ENCODE measurements at places on chromosomes 7 and 10.

GRCh38 chr10:16954280-16955030 is 137.2 kb upstream of the RSU1 start:
- DNase-seq, result no peak

- no peak for DNase-seq
Observed at GRCh38 chr7:99120916-99121315, 23.0 kb downstream of the SMURF1 start.

GRCh38 chr7:134766779-134767519 is 12.5 kb upstream of the CALD1 start:
- DNase-seq, result no peak

DNA sequence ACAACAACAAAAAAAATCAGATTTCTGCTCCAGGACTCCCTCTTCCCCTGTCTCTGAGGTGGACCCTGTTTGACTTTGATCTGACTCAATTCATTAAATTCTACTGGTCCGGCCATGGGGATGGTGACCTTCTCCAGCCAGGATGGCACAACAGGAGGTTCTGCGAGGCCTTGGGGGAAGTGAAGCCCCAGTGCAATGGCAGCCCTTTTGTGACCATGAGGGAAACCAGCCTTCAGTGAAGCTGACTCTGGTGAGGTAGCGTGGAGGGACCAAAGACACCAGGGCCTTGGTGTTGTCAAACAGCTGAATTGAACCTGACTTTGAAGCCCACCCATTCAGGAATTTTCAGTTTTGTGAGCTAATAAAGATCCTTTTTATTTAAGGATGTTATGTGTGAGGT is 44.5 kb downstream of the NPTX2 start:
- no peak for DNase-seq

DNA sequence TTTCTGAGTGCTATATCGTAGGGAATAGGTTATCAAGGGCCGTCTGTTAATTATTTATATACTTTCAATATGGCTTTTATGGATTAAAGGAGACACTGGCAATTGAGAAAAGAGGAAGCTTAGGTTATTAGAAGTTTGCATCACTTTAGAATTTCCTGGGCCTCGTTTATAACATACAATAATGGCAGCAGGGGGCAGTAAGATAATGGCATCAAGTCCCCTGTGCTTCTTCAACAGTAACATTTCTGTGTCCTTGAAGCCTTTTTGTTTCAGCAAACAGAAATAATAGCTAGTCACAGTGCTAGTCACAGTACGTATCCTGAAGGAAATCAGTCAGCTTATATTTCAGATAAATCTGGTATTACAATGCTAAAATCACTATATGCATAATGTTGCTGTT is 41.9 kb downstream of the SPAM1 start:
- no peak for DNase-seq

DNA sequence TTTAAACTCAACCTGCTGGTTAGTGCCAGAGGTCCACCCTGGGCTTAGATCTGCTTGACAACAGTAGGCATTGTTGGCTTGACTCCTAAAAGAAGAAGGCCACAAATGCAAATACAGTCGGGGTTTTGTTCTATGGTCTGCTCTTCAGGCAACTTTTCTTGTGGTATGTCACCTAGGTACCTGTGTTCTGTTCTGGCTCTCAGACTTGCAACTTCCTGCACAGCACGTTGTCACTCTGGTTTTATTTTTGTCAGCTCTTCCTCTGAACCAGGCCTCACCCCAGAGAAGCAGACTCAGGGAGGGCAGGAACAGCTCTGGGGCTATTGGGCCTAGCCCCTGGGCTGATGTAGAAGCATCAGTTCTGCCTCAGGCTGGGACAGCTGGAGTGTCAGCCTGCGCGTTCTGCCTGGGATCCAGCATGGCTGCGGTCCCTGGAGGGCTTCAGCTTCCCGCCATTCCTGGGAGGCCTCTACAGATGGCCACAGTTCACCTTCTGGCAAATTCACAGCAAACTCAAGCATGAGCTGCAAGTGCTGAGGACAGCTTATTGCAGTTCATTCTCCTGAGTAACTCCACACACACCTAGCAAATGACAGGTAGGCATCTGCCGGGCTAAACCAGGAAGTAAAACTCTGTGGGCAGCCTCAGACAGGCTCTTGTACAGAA is 11.0 kb upstream of the PDCD4 start:
- no peak for DNase-seq

DNA sequence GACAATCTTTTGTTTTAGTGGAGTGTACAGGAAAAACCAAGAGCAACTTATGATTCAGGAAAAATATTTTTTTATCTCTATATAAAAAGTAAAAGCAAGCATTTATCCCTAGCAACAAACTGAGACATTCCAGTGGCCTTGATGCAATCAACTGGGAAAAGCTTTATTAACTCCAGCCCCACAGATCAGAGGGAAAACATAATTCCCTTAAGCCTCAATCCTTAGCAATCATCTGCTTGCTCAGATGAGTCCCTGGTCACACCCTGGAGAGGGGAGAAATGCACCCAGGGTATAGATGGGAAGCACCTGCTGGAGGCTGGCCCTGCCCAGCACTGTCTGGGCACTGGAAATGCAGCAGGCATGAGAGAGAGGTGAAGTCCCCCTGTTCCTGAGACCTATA is 636.6 kb downstream of the TNS3 start:
- no peak for DNase-seq

- DNase-seq, result no peak
Observed at GRCh38 chr10:61791216-61791615, 110.3 kb upstream of the ARID5B start.

DNA sequence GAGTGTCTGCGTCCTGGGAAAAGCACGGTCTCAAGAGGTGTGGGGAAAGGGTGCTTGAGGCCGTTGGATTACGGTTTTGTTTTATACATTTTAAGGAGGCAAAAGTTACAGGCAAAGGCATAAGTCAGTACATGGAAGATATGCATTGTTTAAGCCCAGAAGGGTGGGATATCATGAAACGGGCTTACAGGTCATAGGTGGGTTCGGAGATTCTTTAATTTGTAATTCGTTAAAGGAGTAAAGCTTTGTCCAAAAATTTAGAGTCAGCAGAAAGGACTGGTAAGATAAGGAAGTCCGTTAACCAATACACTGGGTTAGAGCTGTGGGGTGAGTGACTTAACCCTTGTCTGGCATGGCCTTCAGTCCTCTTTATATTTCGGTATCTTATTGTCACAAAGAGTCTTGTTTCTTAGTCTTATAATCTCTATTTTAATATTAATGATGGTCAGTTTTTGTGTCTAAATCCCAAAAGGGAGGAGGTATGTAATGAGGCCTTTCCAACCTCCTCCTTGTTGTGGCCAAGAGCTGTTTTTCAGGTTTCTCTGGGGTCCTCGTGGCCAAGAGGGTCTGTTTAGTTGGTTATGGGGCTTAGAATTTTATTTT is 12.7 kb downstream of the TSPAN14 start:
- no peak for DNase-seq

DNA sequence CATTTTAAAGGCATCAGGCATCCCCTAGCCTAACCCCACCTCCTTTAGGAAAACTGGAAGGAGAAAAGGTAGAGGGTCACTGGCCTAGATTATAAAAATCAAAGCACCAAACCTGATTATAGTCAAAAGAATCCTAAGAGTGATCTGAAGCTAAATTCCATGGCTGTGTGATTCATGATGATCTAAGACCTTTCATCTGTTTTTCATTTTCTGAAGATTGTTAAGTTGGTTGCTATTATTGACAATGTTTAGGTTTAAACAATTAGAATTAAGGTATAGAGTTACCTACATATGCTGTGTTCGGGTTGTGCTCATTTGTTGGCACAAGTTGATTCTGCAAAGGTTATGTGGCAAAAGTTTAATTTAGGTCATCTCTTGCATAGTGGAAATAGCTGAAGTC is 148.7 kb downstream of the BICC1 start:
- no peak for DNase-seq

DNA sequence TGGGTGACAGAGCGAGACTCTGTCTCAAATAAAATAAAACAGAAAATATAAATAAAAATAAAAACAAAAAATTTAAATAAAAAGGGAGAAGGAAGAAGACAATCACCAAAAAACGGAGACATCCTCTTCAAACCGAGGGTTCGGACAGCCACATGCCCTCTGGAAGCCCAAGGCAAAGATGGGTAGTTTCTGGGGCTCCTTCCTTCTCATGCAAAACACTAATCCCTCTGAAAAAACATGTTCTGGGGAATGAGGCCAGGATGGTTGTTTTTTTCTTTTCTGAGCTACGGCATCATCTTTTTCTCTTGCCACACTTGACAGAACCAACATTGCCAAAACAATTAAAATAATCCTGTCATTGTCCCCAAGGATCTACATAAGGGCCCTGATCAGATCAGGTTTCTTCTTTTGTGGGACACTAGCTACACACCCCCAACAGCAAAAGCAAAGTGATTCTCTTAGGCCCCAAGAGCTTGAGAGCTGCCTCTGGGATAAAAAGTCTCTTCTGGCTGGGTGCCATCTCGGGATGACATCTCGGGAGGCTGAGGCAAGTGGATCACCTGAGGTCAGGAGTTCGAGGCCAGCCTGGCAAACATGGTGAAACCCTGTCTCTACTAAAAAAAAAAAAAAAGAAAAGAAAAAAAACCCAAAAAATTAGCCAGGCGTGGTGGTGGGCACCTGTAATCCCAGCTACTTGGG is 14.2 kb upstream of the POR start:
- DNase-seq, result no peak

DNA sequence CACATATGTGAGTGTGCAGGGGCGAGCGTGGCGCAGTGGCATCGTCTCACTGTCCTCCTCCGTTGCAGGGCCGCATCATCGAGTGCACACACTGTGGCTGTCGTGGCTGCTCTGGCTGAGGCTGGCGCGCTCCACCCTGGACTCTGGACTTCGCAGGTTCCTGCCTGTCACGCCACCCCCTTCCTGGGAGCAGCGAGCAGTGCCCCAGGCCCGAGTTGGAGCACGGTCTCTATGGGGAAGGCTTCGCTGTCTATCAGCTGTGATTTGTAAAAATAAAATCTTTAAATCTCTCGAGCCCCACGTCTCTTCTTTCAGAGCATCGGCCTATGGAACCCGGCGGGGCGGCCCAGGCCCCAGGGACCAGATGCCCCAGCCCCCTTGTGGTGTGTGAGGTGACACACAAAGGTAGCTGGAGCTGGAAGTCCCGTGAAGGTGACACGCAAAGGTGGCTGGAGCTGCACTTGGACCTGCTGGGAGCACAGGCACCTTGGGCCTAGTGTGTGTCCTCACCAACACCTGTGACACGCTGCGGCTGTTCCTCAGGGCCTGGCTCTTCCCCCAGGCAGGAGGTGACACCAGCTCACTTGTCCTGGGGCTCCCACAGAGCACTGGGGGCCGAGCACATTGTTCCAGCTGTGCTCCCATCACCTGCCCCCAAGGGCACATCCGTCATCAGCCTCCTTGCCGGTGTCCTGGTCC is 10.7 kb downstream of the BUD31 start:
- DNase-seq, result no peak

DNA sequence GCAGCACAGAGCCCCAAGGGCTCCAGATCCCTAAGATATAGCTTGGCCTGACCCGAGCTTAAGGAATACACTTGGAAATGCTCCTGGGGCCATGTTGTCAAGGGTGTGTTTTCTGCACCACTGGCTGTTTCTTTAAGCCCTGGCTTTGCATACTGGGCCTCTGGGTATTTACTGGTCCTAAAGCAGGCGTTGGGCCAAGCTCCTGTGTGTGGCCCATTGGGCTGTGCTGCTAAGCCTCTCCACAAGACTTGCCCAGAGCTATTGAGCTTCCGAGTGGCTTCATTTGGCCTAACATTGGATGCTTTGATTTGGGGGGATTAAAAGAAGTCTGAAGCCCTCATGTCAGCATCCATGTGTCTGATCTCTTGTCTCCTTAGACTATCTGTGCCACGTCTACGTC is 5.2 kb downstream of the YKT6 start:
- no peak for DNase-seq

GRCh38 chr7:42071372-42072261 is 165.4 kb downstream of the GLI3 start:
- DNase-seq, result no peak

- no peak for DNase-seq
Observed at GRCh38 chr7:16963044-16963443, 81.3 kb upstream of the AGR3 start.

- DNase-seq, result no peak
Observed at GRCh38 chr10:62795100-62795499, 9.4 kb upstream of the ADO start.

GRCh38 chr7:102432442-102433218 is 745 bp upstream of the ORAI2 start:
- DNase-seq, result no peak

- no peak for DNase-seq
Observed at GRCh38 chr7:73871163-73872011, 10.4 kb downstream of the TMEM270 start.

- DNase-seq, result no peak
Observed at GRCh38 chr10:6072215-6072934, 10.2 kb upstream of the IL2RA start.

GRCh38 chr7:30977896-30978564 is 14.3 kb downstream of the GHRHR start:
- DNase-seq, result no peak

- DNase-seq, result no peak
Observed at GRCh38 chr10:120582753-120583152, 125.7 kb downstream of the PLPP4 start.

GRCh38 chr7:46492466-46492865 is 571.4 kb upstream of the IGFBP3 start:
- DNase-seq, result no peak

GRCh38 chr7:133409421-133409820 is 156.5 kb downstream of the EXOC4 start:
- no peak for DNase-seq

DNA sequence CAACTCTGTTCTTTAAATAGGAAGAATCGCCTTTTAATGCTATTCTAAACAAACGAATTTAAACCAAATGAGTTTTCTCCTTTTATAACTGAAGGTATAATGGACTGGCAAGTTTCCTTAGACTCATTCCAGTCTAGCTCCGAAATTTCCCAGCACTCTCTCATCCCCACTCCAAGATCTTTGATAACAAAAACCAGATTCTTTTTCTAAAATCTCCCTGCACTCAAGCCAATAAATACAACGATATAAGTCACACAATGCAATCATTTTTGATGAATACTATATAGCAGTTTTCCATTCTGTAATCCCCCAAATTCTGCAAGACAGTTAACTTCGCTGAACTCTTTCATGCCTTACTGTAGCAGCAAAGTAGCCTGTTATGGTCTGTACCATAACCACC is 1.9 kb downstream of the OGA start:
- no peak for DNase-seq

- DNase-seq, result no peak
Observed at GRCh38 chr7:108146070-108146842, 16.1 kb upstream of the LAMB4 start.

DNA sequence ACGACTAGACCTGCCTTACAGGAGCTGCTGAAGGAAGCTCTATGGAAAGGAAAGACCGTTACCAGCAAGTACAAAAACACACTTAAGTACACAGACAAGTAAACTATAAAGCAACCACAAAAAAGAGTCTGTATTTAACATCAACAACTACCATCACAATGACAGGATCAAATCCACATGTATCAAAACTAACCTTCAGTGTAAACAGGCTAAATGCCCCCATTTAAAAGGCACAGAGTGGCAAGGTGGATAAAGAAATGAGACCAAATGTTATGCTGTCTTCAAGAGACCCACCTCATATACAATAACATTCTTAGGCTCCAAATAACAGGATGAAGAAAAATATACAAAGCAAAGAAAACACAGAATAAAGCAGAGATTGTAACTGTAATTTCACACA is 307.0 kb upstream of the DKK1 start:
- no peak for DNase-seq

GRCh38 chr10:74021248-74022055 is 23.5 kb downstream of the VCL start:
- no peak for DNase-seq

- DNase-seq, result no peak
Observed at GRCh38 chr7:111815354-111815753, 253.1 kb upstream of the IMMP2L start.

GRCh38 chr10:58322072-58322834 is 12.6 kb upstream of the UBE2D1 start:
- DNase-seq, result no peak

- DNase-seq, result no peak
Observed at GRCh38 chr10:72509941-72510340, 115.9 kb downstream of the MICU1 start.
